Endodermal cell (in vitro differentiated cells): ENCODE measurements at places on chromosomes 7 and 10. TPM values are rescaled to one million over a fixed set of nuclear protein-coding genes. Genes with fewer than 3 reads are reported as not detected.

- peak; percentile 75 for DNase-seq
Observed at GRCh38 chr7:81256991-81257390, 338.1 kb upstream of the SEMA3C start.

GRCh38 chr10:79094412-79095175 lies 25.8 kb downstream of the ZMIZ1 start:
- no peak for DNase-seq

GRCh38 chr7:43170571-43170970 lies 58.1 kb downstream of the HECW1 start:
- no peak for DNase-seq

- DNase-seq: no peak
Observed at GRCh38 chr10:48288661-48289060, 14.2 kb upstream of the FRMPD2 start.

DNA sequence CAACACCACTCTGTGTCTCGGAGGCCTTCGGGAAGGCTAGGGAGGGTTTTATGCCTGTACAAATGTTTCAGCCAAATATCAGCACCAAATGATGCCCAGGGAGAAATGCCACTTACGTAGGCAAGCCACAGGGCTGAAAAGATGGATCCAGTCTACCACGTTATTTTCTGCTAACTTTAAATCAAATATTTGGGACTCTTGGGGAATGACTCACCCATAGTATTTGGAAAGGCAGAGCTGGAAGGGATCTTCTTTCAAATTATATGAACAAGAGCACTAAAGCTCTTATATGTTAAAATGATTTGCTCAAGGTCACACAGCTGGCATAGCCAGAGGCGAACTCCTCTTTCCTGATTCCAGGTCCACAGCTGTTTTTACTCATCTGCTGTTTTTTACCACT lies 591.4 kb downstream of the SORCS1 start:
- DNase-seq: peak; percentile 49

- DNase-seq: no peak
Observed at GRCh38 chr7:90474284-90475210, 5.1 kb downstream of the PTTG1IP2 start.

DNA sequence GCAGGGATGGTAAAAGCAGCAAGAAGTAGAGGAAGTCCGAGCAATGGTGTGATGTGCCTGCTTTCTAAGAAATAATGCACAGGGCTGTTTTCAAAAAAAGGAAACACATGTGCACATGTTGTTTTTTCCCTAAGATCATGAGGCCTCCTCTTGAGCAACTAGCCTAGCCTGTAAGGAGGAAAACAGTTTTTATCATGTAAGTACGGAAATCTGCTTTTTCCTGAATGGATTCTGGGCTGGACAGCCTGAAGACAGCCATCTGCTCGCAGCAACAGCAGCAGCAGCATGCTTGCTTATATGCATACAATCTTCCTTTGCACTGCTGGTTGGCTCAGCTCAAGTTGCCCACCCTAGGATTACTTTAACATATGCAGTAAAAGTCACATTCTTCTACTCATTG lies 87.1 kb downstream of the HIBADH start:
- no peak for DNase-seq

- DNase-seq: peak; percentile 92
Observed at GRCh38 chr7:72343991-72344390, 68.1 kb downstream of the CALN1 start.

GRCh38 chr10:102644066-102644645 lies at the start of gene TRIM8:
TSS of gene TRIM8 (plus strand) at chr10:102644479. CDS start at chr10:102644618, 139 bp downstream.
- peak; percentile 82 for DNase-seq

DNA sequence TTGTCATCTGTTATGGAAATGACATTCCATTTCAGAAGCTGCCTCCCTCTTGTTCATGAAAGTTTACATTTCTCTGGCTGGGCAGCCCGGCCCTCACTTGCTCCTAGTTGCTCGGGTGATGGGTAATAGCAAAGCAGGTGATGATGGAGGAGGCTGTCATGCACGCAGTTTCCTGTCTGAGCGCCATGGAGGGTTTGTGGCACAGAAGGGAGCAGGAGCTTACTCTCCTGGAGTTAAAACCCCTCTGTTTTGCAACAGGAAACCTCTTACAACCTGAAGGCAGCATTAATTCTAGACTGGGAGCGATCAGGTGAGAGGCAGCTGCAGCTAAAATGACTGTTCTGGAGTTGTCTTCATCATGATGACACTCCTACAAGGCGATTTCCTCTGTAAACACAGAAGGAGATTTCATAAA lies 34.1 kb upstream of the MKI67 start:
- no peak for DNase-seq

GRCh38 chr7:150435390-150436073 lies 14.9 kb upstream of the GIMAP8 start:
- no peak for DNase-seq

DNA sequence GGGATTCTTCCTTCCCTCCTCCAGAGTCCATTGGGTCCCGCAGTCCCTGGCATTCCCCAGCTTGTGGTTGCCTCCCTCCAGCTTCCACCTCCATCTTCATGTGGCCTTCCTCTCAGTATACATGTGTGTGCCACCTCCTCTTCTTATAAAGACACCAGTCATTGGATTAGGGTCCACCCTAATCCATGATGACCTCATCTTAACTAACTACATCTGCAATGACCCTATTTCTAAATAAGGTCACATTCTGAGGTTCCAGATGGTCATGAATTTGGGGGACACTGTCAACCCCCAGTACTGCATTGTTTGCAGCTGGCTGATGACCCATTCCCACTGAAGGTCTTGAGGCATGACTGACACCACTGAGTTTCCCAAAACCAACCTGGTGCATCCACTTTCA lies 99.0 kb downstream of the PTPRE start:
- no peak for DNase-seq

DNA sequence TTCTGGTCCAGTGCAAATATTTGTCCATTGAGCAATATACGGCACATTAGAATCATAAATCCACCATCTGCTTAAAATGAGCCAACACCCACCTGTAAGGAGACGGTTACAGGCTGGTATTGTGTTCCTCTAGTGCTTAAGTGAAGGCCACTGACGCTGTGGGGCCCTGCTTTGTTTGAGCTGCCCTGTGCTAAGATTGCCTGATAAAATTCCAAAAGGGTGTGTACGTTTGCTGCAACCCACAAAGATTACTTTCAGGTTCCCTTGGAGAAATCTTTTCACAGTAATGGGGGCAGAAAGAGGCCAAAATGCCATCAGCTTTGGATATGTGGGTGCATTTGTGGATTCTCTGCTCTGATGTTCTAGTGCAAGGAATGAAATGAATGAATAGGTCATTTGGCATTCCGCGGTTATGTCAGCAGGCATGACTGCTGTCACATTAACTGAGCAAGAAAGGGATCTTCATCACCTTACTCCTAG lies 34.4 kb downstream of the AGR3 start:
- no peak for DNase-seq

GRCh38 chr10:122258136-122259074 lies 12.7 kb upstream of the BTBD16 start:
- DNase-seq: peak; percentile 60

- no peak for DNase-seq
Observed at GRCh38 chr10:43596546-43596945, 9.7 kb upstream of the ZNF485 start.

DNA sequence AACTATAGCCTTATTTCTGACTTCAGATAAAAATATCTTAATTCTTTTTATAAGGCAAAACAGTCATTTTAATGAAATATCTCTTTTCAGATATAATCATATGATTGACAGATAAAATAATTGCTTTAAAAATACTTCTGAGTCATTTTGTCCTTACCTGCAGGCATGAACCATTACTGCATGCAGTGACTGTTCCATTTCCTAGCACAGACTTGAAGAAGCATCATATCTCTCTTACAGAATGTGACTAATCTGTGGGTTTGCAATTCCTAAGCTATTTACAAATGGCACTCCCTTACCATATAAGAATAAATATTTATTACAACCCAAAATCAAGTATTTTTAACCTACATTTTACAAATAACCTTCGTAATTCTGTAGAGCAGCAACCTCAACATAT lies 120.7 kb downstream of the SRPK2 start:
- no peak for DNase-seq

GRCh38 chr10:28910956-28911355 lies 233.6 kb downstream of the BAMBI start:
- no peak for DNase-seq

GRCh38 chr10:104517946-104518345 lies 123.1 kb upstream of the SORCS3 start:
- DNase-seq: no peak

DNA sequence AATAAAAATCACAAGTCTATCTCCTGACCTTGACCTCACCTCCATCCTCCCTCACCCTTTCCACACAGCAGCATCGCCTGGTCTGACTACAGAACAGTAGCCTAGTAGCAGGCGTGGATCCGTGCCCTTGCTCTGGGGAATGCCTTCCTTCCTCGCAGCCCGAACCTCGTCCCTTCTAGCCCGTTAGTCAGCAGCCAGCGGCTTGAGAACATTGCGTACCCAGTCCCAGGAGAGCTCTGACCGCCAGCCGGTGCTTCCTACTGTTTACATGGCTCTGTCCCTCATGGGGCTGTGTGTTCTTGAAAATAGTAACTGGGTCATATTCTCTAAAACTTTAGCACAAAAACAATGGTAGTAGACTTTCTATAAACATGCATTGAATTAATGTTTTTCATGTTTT lies 682.7 kb upstream of the IGFBP3 start:
- no peak for DNase-seq

DNA sequence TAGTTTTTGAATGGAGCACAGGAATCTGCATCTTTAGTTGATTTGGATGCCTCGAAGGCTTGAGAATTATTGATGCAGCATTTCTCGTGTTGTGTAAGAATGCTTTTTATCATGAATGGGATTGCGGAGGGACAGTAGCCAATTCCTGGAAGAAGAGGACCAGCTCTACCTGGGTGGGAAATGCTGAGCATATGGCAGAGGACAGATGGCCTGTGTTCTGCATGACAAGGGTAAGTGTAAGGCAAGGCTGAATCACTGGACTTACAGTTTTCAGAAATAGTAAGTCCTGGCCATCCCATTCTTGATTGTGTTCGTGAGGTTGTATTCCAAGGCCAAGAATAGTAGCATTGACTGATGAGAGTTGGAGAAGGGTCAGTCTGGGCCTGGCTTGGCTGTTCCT lies 15.9 kb downstream of the RP9 start:
- DNase-seq: no peak

ALKBH4 gene
- 13.6 and 16.2 TPM in 2 replicates for total RNA-seq

FRMD4A gene
- 13.3 to 22.4 TPM (median 20.1 TPM) in 3 replicates for total RNA-seq

EXOSC1 gene
- 46.5 to 55.6 TPM (median 54.9 TPM) in 3 replicates for total RNA-seq

PRKG1 gene
- total RNA-seq: 2.3 and 2.7 TPM in 2 replicates

TNPO3 gene
- 57.0 to 76.1 TPM (median 73.1 TPM) in 3 replicates for total RNA-seq

ALOX5 gene
- total RNA-seq: 0.31 to 1.0 TPM (median 0.33 TPM) in 3 replicates

CCDC172 gene
- not detected in 3 replicates for total RNA-seq
